ENCODE measurements at places on chromosomes 3 and 15.

DNA sequence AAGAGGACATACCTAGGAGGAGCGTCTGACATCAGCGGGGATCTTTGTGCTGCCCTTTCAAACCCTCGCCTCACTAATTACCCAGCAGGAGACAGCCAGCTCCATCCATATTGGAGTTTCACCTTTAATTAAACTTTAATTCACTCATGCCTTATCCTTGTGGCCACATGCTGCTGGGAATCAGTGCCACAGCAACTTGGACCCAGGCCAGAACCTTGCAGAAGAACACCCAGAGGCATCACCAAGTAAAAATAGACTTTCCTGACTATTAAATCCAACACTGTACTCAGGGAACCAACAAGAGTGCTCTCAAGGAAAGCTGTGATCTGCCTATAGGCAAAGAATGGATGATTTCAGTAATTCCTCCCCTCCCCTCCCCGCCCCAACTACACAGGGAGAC lies 23.9 kb downstream of the EIF1B start:
- no peak for DNase-seq

DNA sequence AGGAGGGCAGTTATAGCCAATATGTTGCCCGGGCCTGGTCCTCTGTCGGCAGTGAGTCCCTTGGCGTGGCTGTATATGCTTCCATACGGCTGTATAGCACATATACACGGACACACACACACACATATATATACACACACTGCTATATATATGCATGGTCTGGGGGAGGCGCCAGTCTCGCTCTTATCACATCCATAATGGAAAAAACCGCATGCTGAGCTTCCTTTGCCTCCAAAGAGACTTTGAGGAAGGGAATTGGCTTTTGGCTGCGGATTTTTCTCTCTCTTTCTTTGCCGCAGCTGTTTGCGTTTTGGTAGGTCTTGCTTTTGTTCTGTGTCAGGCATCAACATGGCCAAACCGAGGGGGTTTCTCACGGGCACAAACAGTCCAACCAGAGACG lies 11.3 kb upstream of the TMEM115 start:
- DNase-seq, result no peak

DNA sequence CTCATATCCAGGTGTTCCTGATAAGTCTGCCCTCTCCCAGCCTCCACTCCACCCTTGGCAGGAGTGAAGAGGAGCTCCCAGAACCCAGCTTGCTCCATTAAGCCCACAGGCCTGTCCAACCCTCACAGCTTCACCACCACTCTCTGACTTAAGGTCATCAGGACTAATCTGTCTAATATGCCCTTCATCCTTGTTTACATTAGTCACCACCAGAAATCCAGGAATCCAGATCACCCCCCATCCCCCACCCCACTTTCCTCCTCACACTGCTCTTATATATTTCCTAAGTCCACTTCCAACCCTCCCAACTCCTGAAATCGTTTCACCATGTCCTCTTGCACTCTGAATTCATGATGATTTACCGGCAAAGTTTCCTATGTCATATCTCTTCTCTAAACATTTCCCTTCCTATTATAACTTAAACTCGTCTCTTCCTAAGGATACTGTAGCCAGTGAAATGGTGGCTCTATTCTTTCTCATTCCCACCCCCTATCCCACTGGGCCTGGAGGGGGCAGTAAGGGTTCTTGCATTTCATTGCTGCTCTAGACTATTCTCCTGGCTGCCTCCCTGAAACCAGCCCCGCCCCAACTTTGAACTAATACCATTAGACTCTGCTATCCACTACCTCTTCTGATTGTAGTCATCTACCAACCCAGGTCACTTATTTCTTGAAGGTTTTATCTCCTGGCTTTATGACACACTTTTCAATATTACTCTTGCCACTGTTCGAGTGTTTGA lies 43.4 kb downstream of the PPP2R3A start:
- no peak for DNase-seq

DNA sequence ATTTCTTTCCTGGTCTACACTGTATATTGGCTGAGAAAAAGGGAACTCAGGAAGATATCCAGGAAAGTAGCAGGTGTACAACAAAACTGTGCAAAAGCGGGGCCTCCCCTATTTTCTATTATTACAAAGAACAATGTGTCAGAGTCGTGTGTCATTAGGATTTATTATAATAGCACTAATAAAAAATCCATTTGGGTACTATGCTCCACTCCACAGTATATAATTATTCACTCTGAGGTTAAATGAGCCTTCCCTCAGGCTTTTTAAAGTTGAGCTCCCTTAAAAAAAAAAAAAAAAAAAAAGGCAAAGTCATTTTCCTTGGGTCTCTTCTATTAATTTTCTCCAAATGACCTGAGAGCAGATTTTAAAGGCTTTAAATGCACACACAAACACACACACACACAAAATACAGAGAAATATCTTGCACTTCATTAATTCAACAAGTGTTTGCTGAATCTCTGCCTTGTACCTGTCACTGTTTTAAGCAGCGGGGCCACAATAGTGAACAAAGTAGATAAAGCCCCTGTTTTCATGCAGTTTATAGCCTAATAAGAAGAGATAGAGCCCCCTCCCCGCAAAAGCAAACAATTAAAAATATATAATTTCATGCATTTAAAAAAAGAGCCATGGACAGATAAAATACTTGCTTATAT lies 1.3 kb upstream of the DPP8 start:
- DNase-seq, result no peak

GRCh38 chr15:95141486-95141885 lies 910.1 kb downstream of the MCTP2 start:
- no peak for DNase-seq

- DNase-seq, result no peak
These were observed 198.7 kb upstream of the TBC1D5 start for GRCh38 chr3:17941152-17941551.

- DNase-seq, result peak; percentile 72
These were observed 1.0 kb upstream of the ATP1B3 start for GRCh38 chr3:141875374-141875892.

- DNase-seq, result no peak
These were observed 76.8 kb upstream of the ARL6 start for GRCh38 chr3:97687734-97688133.

- DNase-seq, result no peak
These were observed 13.0 kb downstream of the ZIC1 start for GRCh38 chr3:147422196-147422595.

GRCh38 chr15:74786551-74787165 lies 4.8 kb downstream of the CSK start:
- no peak for DNase-seq

GRCh38 chr3:179732661-179733348 lies 80.0 kb downstream of the USP13 start:
- no peak for DNase-seq

GRCh38 chr15:73946795-73947370 lies 20.6 kb downstream of the LOXL1 start:
- DNase-seq, result no peak

- no peak for DNase-seq
These were observed 264.6 kb downstream of the THSD4 start for GRCh38 chr15:71379893-71380292.

GRCh38 chr15:68765602-68766368 lies 54.9 kb downstream of the ANP32A start:
- DNase-seq, result no peak

DNA sequence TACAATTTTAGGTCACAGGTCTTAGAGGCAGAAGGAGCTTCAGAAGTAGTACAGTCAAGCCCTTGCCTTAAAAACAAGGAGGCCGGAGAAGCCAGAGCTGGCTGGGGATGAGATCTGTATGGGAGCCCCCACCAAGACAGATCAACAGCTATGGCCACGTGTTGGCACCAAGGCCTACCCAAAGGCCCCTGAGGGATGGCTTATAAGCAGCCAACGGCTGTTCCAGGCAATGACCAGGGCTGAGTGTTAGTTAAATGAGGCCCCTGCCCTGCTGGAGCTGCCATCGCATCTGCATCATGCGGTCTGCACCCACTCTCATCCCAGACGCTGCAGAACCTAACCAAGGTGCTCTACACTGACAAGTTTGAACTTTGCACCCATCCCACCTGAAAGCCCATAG lies 43.3 kb downstream of the CCDC12 start:
- no peak for DNase-seq

DNA sequence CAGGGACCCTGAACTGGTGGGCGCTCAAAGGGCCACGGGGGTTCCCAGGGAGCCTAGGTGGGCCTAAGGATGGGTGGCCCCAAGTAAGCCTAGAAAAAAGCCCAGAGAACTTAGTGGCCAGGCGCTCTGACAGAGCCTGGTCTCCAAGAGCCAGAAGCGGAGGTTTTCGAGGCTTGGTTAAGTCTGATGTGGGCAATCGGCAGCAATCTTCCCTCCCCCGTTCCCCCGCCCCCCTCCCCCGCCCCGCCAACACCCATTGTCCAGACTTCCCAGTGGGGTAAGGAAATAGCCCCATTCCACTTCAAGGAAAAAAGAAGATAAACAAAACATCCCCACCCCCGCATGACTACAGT lies 6.7 kb downstream of the EOMES start:
- DNase-seq, result no peak

Measured in activated T-helper 1 cell treated with Interleukin-2 at 50 U/mL for 16 hours (primary cell).